ENCODE measurements at places on chromosomes 1 and 21.
A peak's percentile ranks its signal among the peaks of the same experiment; 100 is the strongest.

DNA sequence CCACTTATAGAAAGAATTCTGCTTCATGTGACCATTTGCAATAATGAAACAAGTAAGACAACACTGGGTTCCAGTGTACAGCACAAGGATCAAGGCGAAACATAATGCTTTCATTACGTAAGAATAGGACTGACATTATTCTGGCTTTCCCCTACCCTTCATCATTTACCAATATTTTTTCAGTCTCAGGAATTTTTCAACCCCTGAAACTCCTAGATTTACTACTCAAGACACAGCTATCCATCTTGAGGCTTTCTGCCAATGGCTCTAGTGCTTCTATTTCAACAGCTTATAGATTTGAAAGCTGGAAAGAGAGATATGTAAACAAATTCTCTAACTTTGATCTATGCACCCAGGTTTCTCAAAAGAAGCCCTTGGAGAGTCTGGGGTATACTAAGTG, 48.4 kb downstream of the WLS start:
- DNase-seq = no peak

GRCh38 chr1:110292031-110292741, 47.0 kb upstream of the RBM15 start:
- peak; percentile 91 for DNase-seq

GRCh38 chr1:60936163-60936562, 146.2 kb upstream of the NFIA start:
- DNase-seq = no peak

- no peak for DNase-seq
These were observed 146.6 kb downstream of the ROR1 start for GRCh38 chr1:63920154-63921117.

- no peak for DNase-seq
These were observed 75.6 kb downstream of the LMO4 start for GRCh38 chr1:87404296-87404695.

DNA sequence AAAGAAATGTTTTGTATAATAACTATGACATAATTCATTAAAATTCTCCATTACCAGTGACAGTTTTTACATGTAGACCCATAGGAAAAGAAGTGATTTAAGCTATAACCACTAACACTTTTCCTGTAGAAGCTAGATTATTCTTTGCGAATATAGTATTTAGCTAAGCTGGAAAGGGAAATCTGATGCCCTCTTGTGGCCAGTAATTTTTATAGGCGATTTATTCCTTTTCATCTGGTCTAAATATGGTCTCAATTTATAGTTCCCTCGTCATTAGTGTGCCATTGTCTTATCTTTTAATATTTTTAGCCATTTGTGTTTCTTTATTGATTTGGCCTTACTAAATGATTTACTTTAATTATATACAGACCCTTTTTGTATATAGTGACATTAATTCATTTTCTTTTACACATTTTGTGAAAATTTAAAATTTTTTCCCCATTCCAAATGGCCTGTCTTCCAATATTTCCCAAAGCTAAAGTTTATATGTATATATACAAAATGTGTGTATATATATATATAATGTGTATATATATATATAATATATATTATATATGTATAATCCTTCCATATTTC, 26.7 kb downstream of the BTG3 start:
- peak; percentile 44 for DNase-seq

DNA sequence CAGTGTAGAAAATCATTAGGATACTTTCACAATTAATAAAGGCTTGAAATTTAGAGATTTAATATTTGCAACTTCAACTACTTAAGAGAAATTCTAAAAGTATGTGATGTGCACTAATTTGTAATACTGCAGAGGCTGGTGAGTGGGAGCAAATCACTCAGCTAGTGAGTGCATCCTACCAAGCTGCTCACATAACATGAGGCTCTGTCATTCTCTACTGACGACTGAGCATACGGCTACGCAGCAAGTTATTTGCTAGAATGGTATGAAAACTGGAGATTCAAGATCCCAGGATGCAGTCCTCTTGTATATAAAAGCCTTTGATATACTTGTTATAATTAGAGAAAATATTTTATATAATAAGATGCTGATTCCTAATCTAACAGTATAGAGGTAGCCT, 90.1 kb downstream of the ATP1B1 start:
- DNase-seq = no peak

DNA sequence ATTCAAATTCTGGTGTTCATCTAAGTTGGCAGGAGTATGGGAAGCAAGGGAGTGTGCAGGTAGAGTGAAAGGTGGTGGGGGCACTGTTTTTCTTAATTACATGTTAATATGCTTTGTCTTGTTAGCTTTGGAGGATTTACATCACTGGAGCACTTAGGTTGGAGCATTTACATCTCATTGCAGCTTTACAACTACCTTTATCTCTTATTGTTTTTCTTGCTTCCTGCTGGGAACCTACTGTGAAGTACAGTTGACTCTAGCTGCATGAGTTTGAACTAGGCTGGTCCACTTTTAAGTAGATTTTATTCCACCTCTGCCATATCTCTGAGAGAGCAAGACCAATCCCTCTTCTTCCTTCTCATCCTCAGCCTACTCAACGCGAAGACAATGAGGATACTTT, 554.8 kb upstream of the B3GALT2 start:
- DNase-seq = no peak

DNA sequence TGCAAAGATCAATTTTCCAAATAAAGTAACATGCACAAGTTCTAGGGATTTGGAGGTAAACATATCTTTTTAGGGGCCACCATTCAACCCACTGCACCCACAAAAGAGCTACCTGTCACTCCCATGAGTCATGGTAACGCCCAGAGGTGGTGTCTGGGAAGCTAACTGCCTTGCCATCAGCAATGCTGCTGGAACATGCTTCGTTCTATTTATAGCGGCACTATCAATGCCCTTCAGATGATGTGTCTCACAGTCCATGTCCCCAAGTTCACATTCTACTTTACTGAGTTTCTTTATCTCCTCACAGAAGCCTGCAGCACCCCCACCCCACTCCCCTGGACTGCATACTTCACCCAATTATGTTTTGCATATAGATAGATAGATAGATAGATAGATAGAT, 95.4 kb downstream of the LPAR3 start:
- DNase-seq = no peak

DNA sequence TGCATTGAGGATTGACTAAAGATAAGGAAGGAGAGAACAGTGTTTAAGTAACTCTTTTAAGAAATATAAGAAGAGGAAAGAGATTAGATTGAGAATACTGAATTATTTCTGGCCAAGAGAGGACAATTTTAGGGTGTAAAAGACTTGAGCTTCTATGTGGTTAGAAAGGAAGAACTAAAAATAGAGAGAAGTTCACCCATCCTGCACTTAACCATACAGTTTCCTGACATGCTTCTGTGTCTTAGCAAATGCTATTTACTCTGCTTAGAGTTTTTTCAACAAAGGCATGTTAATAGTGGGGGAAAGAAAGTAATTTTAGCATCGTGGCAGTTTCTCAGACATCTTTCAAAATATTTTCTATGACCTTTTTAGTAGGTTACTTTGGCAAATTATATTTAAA, 122.8 kb upstream of the GPR52 start:
- DNase-seq = no peak

DNA sequence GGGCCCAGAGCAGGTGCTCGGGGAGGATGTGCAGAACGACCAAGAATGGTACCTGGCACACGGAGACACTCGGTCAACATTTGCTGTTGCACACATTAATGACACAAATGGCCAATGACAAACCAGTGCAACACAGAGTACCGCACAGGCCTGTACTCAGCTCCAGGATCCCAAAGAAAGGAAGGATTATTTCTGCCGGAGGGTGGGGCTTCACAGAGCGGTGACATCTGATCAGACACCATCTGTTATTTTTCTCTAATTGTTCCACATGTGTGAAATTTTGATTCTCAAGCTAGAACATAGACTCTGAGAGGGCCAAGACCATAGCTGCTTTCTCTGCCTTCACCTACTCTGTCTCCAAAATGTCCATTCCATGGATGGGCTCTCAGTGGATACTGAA, 100.4 kb downstream of the MRPL37 start:
- peak; percentile 29 for DNase-seq

GRCh38 chr1:11486231-11487009, 7.5 kb downstream of the DISP3 start:
- DNase-seq = no peak

GRCh38 chr1:165828103-165828668, 772 bp downstream of the UCK2 start:
- no peak for DNase-seq

GRCh38 chr1:243850202-243850451, at the start of gene AKT3:
Gene AKT3, minus strand, starts transcription at chr1:243850243. Its CDS starts 7,073 bp downstream, at chr1:243843170.
- no peak for DNase-seq

GRCh38 chr1:48251821-48252220, 29.3 kb downstream of the SLC5A9 start:
- DNase-seq = no peak
